ENCODE measurements at places on chromosomes 1 and 21. TPM values are rescaled to one million over a fixed set of nuclear protein-coding genes. Genes with fewer than 3 reads are reported as not detected.

The ENTREP3 gene
- total RNA-seq: 3.0 TPM

The SLC30A2 gene
- total RNA-seq: 0.13 TPM

The HSD3B1 gene
- not detected for total RNA-seq

The GJA9 gene
- not detected for total RNA-seq

The LRRC8B gene
- 2.3 TPM for total RNA-seq

The GJA5 gene
- total RNA-seq: 0.26 TPM

The DDAH1 gene
- 45.9 TPM for total RNA-seq

The OR10J1 gene
- total RNA-seq: not detected

The GPR157 gene
- total RNA-seq: 3.9 TPM

The CACNA1S gene
- total RNA-seq: not detected
